T-cell (primary cell): ENCODE measurements at places on chromosomes 2 and 18.

GRCh38 chr2:235002198-235003095 lies 50.6 kb downstream of the SH3BP4 start:
- DNase-seq: no peak
- H3K4me1 ChIP-seq: no peaks in the 10 kb centered on the region
- H3K27ac ChIP-seq: no peak overlapping the region
- no peaks in the 10 kb centered on the region for H3K36me3 ChIP-seq
- no peaks in the 10 kb centered on the region for H3K27me3 ChIP-seq

DNA sequence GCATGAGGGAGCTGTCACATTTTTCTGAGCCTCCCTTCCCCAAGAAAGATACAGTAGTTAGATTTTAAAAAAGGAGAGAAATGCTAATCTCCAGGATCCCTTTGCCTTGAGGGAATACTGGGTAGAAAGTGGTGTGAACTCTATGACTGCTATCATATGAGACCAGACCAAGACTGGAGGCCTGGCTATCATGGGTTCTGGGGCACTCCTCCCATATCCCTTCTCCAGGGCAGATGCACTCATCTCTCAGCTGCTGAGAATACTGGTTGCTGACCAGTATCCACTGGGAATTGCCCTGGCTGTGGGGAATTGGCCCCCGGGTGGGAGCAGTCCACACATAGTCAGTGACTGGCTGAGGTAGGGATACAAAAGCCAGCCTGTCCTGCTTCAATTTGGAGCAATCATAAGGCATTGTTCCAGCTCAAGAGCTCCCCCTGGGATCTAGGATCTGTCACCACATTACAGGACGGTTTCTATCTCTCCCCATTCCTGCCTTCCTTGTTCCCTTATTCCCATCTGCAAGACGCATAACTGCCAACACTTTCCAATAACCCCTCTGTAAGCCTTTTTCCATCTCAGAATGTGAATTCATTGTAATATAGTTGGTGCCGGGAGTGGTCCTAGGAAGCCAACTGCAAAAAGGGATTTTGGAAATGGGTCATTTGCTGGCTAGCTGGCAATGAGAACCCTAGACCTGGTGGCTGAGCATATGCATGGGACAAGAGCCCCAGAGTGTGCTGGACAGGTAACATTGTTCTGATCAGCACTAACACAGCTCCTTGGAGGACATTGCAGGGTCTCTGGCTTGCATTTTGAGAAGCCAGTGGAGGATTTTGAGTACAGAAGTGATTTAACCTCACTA lies 35.4 kb upstream of the REEP1 start:
- H3K4me1 ChIP-seq: peaks cover 25% of the 10 kb centered on the region
- no peak for DNase-seq
- no peaks in the 10 kb centered on the region for H3K36me3 ChIP-seq
- H3K27ac ChIP-seq: peak overlapping the region; percentile 56

- H3K27ac ChIP-seq: no peak overlapping the region
- no peak for DNase-seq
- no peak overlapping the region for H3K4me3 ChIP-seq
- no peaks in the 10 kb centered on the region for H3K36me3 ChIP-seq
Measured at GRCh38 chr18:498931-499775, 1.3 kb downstream of the COLEC12 start.

GRCh38 chr2:31265234-31265633 lies 31.3 kb downstream of the EHD3 start:
- H3K4me1 ChIP-seq: no peaks in the 10 kb centered on the region
- H3K36me3 ChIP-seq: peaks cover 4% of the 10 kb centered on the region

DNA sequence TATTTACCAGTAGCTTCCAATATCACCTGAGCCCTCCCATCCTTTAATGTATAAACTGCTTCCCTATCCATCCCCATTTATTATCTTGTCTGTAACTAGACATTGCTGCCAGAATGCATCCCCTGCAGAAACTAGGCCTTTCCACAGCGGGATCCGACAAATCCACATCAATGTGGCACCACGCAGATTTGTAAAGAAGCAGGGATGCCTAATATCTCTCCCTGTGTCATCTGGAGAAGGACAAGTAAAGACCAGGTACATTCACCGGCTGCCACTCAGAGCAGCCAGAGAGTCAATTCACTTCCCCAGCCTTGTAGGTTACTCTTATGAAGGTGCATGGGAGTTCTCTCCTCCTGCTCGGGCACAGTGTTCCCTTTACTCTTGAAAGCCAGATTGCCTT lies 98.8 kb upstream of the MAP3K20 start:
- no peak for DNase-seq
- H3K36me3 ChIP-seq: no peaks in the 10 kb centered on the region
- H3K27ac ChIP-seq: no peak overlapping the region
- H3K27me3 ChIP-seq: peaks cover 18% of the 10 kb centered on the region
- H3K4me3 ChIP-seq: no peak overlapping the region
- no peaks in the 10 kb centered on the region for H3K4me1 ChIP-seq

DNA sequence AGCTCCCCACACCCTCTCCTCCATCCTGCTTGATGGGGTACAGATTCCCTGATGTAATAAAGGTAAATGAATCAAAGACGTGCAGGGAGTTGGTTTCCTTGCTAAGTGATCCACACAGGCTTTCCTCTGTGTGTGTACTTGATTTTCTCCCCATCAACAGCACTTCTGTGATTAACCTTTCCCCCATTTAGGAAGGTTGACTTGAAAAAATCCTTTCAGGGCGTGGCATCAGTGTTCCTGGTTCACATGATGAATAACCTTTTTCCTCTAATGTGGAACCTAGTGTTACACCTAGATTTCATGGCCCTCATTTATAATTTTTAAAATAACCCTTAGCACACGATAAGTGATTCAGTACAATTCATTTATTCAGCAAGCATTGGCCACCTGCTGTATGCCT lies 115.0 kb downstream of the ICA1L start:
- H3K4me3 ChIP-seq: no peak overlapping the region
- peaks cover 33% of the 10 kb centered on the region for H3K36me3 ChIP-seq
- H3K27ac ChIP-seq: no peak overlapping the region
- peaks cover 10% of the 10 kb centered on the region for H3K4me1 ChIP-seq
- H3K27me3 ChIP-seq: no peaks in the 10 kb centered on the region

- peaks cover 9% of the 10 kb centered on the region for H3K4me1 ChIP-seq
- H3K27me3 ChIP-seq: no peaks in the 10 kb centered on the region
- H3K4me3 ChIP-seq: no peak overlapping the region
- DNase-seq: no peak
Measured at GRCh38 chr2:238280083-238280825, 8.2 kb downstream of the PER2 start.

GRCh38 chr18:46843372-46843771 lies 73.9 kb downstream of the PIAS2 start:
- no peaks in the 10 kb centered on the region for H3K4me1 ChIP-seq
- no peaks in the 10 kb centered on the region for H3K27me3 ChIP-seq
- H3K36me3 ChIP-seq: peaks cover 4% of the 10 kb centered on the region

DNA sequence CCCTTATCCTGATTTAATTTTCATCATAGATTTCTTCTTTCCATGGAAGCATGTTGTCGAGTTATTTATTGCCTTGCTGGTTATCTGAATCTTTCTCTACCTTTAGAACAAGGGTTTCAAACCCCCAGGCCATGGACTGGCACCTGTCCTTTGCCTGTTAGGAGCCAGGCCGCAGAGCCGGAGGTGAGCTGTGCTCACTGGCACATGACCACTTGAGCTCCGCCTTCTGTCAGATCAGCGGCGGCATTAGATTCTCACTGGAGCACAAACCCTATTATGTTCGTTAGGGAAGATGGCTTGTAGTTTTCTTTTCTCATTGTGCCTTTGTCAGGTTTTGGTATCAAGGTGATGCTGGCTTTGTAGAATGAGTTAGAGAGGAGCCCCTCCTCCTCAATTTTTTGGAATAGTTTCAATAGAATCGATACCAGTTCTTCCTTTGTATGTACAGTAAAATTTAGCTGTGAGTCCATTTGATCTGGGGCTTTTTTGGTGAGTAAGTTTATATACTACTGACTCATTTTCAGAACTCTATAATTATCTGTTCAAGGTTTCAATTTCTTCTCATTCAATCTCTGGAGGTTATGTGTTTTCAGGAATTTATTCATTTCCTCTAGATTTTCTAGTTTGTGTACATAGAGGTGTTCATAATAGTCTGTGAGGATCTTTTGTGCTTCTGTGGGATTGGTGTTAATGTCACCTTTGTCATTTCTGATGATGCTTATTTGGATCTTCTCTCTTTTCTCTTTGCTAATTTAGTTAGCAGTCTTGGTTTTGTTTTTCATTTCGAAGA lies 668.0 kb upstream of the FAM98A start:
- no peaks in the 10 kb centered on the region for H3K4me1 ChIP-seq
- DNase-seq: no peak
- H3K27me3 ChIP-seq: no peaks in the 10 kb centered on the region
- no peak overlapping the region for H3K4me3 ChIP-seq

- no peaks in the 10 kb centered on the region for H3K4me1 ChIP-seq
- H3K4me3 ChIP-seq: no peak overlapping the region
- no peak for DNase-seq
- H3K27ac ChIP-seq: no peak overlapping the region
Measured at GRCh38 chr2:240426845-240427721, 8.4 kb upstream of the GPC1 start.

GRCh38 chr2:238069021-238069709 lies 8.4 kb downstream of the SCLY start:
- DNase-seq: no peak
- H3K36me3 ChIP-seq: peaks cover 5% of the 10 kb centered on the region
- no peaks in the 10 kb centered on the region for H3K27me3 ChIP-seq
- peaks cover 15% of the 10 kb centered on the region for H3K4me1 ChIP-seq
- H3K27ac ChIP-seq: peak overlapping the region; percentile 55
- no peak overlapping the region for H3K4me3 ChIP-seq

DNA sequence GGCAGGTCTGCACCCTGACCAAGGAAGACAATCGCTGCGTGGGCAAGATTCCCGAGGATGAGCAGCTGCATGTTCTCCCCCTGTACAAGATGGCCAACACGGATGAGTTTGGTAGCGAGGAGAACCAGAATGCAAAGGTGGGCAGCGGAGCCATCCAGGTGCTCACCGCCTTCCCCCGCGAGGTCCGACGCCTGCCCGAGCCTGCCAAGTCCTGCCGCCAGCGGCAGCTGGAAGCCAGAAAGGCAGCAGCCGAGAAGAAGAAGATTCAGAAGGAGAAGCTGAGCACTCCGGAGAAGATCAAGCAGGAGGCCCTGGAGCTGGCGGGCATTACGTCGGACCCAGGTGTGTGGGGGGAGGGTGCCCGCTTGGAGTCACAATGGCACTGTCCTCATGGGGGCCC lies 48.4 kb downstream of the BOLA3 start:
- DNase-seq: no peak
- H3K36me3 ChIP-seq: peaks cover 24% of the 10 kb centered on the region
- H3K27ac ChIP-seq: no peak overlapping the region
- no peaks in the 10 kb centered on the region for H3K27me3 ChIP-seq

DNA sequence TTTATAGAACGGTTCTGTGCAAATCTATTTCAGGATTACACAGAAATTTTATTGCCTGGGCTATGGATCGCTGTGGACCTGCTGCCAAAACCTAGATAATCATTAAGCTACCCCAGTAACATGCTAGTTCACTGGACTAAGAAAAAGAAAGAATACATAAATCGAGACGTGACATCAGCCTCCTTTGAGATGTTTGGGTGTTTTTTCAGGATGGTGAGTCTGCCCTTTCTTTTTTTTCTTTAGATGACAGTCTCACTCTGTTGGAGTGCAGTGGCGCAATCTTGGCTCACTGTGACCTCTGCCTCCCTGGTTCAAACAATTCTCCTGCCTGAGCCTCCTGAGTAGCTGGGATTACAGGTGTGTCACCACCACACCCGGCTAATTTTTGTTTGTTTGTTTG lies 52.0 kb downstream of the FHOD3 start:
- no peak for DNase-seq
- no peaks in the 10 kb centered on the region for H3K4me1 ChIP-seq
- H3K4me3 ChIP-seq: no peak overlapping the region
- no peak overlapping the region for H3K27ac ChIP-seq
- H3K36me3 ChIP-seq: no peaks in the 10 kb centered on the region

GRCh38 chr2:113886479-113887008 lies 3.3 kb upstream of the ACTR3 start:
- H3K4me1 ChIP-seq: peaks cover 27% of the 10 kb centered on the region
- no peak for DNase-seq
- no peak overlapping the region for H3K4me3 ChIP-seq
- H3K27me3 ChIP-seq: no peaks in the 10 kb centered on the region

GRCh38 chr18:4157352-4157751 lies 297.8 kb downstream of the DLGAP1 start:
- no peaks in the 10 kb centered on the region for H3K4me1 ChIP-seq
- no peak overlapping the region for H3K4me3 ChIP-seq
- H3K27ac ChIP-seq: no peak overlapping the region
- H3K36me3 ChIP-seq: no peaks in the 10 kb centered on the region
- no peaks in the 10 kb centered on the region for H3K27me3 ChIP-seq

GRCh38 chr2:240651185-240651584 lies 25.9 kb downstream of the GPR35 start:
- H3K4me3 ChIP-seq: no peak overlapping the region
- H3K36me3 ChIP-seq: no peaks in the 10 kb centered on the region
- DNase-seq: no peak
- peaks cover 3% of the 10 kb centered on the region for H3K27me3 ChIP-seq
- H3K4me1 ChIP-seq: no peaks in the 10 kb centered on the region

GRCh38 chr2:1546023-1546591 lies 132.8 kb downstream of the TPO start:
- H3K27me3 ChIP-seq: peaks cover 17% of the 10 kb centered on the region
- H3K4me3 ChIP-seq: no peak overlapping the region
- DNase-seq: no peak
- peaks cover 16% of the 10 kb centered on the region for H3K4me1 ChIP-seq

DNA sequence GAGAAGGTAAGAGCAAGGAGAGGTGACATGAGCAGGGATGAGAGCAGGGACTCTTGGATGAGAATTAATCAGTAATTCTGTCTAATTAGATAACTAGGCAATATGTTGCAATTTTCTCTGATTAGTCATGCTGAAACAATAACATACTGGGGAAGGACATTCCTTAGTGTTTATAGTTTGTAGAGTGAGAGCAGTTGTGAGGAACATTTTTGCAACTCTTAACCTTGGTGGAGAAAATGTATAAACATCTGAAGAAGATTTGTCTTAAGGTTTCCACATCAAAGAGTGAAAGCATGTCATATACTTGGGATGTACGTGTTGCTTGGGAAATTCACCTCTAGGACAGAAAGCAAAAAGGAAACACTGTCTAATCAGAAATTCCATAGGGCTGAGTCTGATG lies 955.4 kb upstream of the FANCL start:
- H3K4me1 ChIP-seq: no peaks in the 10 kb centered on the region
- no peaks in the 10 kb centered on the region for H3K36me3 ChIP-seq
- H3K27ac ChIP-seq: no peak overlapping the region

DNA sequence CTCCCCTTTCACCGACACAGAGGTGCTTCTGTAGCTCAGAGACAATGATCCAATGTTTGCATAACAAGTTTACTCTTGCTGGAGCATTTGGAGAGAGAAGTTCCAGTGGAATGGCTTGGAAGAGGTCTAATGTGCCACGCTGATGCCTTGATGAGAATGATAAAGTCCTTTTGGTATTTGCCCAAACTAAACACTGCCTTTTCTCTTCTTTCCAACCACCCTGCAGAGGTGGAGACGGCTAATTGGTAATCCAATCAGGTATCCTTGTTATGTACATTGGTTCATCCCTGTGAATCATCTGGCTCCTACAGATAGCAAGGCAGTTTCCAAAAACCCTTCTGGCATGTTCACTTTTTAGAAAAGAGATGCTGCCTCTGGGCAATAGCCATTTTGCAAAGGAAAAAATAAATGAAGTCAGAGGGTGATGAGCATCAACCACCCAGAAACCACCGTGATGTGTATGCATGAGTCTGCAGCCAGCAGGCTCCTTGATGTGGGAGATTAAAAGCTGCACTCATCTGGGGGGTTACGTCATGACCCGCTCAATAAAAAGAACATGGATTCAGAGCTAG lies 40.6 kb downstream of the KIAA2012 start:
- no peak for DNase-seq
- H3K4me1 ChIP-seq: no peaks in the 10 kb centered on the region
- no peaks in the 10 kb centered on the region for H3K36me3 ChIP-seq
- H3K27ac ChIP-seq: no peak overlapping the region
- H3K27me3 ChIP-seq: no peaks in the 10 kb centered on the region
- no peak overlapping the region for H3K4me3 ChIP-seq
